NCI-H2081 treated with DMSO at 0.1 percent for 48 hours (cell line): ENCODE measurements at places on chromosomes 6 and 20.

DNA sequence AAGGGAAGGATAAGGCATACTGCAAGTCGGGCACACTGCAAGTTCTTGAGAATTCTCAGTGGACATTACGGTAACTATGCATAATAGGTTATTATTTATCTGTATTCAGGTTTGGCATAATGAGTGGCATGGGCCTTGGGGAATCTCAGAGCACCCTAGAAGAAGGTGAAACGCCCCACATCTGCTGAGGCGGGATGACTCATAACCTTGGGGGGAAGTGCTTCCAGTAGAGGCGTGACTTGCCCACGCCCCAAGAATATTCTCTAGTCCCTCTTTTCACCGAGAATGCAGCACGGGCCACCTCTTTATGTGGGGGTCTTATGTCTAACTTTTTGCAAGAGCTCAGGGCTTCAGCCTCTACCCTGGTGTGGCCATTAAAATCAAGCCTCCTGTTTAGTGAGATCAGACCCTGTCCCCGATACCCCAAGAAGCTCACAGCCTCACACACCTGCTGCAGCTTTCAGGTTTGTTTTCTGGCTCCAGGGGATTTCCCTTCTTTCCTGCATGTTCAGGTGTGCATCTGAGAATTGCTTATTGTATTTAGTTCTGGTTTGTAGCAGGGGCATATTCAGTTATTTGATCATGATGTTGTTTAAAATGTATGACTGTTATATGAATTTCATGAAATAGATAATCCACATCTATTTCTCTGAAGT, 19.1 kb downstream of the ZFP64 start:
- DNase-seq = no peak

- no peak for DNase-seq
These were observed 142.9 kb upstream of the RNF217 start for GRCh38 chr6:124819346-124819745.

DNA sequence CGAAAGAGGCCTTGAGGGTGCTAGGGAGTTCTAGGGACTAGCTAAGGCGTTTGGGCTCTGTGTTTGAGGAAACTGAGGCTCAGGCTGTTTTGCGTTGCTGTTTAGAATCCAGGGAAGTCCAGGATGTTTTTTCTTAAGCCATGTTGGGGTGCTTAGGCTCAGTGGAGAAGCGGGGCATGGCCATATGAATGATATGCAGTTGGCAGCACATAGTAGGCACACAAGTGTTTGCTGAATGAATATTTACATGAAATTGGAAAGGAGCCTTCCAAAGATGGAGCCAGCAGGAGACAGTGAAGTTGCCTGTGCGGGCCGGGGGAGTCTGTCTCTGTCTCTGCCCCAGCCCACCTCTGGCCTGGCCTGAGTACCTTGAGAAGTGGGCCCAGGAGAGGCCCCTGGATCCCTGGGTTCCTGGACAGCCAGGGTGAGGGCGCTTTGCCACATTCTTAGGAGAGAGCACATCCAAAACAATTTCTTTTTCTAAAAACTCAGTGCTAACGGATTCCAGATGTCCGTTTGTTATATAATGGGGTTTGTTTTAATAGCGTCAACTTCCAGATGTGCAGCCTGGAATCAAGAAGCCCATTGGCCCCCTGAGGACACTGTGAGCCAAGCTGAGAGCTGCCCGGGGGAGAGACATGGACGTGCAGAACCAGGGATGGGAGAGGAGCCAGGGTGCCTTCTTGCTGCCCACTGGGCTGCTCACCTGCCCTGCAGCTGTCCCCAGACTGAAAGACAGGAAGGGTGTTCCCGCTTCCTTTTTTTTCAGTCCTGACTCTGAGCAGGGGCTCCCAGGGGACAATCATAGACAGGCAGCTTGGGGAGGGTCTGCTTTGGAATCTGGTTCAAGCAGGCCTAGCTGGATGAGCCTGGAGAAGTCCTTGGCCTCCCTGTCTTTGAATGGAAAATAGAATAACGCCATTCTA, 20.1 kb upstream of the EMILIN3 start:
- DNase-seq = no peak

DNA sequence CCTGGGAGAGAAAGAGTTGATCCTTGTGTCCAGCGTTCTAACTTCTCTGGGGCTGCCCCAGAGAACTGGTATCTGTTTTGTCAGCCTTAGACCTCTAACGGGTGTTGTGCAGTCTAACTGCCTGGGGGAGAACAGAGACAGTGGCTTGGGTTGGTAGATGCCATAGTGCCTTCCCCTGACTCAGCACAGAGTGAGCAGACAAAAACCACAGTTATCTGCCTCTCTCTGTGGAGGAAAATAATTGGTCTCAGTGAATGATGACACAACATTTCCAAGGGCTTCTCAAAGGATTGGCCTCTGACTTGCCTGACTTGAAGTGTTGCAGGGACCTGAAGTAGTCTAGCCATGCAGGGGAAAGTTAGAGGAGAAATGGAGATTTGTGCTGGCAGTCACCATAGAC, 226.2 kb upstream of the MAN1A1 start:
- no peak for DNase-seq

DNA sequence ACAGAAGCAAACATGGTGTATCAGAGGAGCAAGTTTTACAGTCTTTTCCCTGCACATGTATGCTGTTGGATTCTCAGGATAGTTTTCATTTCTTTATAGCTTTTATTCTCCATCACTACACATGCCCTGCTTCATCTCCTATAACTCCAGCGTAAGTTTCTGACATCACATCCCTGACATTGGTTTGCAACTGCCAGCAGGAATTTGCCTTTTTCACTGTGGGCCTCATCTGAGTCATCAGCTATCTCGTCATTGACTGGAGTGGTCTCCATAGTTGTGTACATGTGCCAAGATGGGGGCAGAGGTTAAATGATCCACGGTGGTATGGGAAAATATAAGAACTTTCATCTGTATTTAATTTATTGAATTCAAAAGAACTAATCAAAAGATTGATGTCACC, 96.7 kb downstream of the SLX4IP start:
- DNase-seq = no peak

GRCh38 chr6:47203938-47204611, 105.6 kb downstream of the TNFRSF21 start:
- DNase-seq = no peak

DNA sequence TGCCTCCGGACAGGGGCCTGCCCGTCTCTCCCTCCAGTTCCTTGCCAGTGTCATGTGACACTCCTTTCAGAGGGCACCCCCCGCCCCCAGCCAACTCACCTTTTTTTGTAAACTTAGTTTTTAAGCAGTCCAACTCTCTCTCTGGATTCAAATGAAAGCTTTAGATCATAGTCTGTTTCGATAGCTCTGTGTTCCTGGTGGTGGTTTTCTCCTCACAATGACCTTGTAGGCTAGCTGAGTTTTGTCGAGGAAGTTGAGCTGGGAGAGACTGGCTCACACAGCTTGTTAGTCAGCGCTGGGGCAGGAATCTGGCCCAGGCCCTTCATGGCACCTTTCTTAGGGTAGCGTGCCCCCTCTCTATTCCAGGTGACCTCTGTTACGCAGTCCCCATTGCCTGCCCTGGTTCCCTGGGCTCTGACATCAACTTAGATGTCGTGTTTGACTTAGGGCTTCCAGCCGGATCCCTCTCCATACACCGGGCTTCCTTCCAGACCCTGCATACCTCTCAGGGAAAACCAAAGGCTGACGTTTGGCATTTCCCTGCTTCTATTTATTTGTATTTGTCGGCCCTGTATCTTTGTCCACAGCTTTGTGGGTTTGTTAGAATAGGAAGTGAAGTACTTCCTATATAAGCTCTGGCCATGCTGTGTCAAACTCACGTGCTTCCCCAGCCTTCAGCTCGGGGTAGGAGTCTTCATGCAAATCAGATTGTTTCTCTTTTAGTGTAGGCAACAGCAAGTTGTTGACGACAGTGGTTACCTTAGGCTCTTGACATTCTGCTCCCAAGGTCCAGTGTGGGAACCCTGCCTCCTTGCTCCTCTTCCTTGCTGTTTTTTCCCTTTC, 12.7 kb downstream of the IGF2R start:
- no peak for DNase-seq

DNA sequence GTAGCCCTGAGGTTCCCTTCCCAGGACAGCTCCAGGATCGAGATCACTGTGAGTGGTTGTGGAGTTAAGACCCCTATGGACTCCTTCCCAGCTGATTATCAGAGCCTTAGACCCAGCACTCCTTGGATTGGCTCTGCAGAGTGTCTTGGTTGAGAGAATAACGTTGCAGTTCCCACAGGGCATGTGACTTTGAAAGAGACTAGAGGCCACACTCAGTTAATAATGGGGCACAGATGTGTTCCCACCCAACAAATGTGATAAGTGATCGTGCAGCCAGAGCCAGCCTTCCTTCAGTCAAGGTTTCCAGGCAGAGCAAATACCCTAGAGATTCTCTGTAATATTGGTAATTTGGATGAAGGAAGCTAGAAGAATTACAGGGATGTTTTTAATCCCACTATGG, 5.2 kb upstream of the BTN2A2 start:
- no peak for DNase-seq

DNA sequence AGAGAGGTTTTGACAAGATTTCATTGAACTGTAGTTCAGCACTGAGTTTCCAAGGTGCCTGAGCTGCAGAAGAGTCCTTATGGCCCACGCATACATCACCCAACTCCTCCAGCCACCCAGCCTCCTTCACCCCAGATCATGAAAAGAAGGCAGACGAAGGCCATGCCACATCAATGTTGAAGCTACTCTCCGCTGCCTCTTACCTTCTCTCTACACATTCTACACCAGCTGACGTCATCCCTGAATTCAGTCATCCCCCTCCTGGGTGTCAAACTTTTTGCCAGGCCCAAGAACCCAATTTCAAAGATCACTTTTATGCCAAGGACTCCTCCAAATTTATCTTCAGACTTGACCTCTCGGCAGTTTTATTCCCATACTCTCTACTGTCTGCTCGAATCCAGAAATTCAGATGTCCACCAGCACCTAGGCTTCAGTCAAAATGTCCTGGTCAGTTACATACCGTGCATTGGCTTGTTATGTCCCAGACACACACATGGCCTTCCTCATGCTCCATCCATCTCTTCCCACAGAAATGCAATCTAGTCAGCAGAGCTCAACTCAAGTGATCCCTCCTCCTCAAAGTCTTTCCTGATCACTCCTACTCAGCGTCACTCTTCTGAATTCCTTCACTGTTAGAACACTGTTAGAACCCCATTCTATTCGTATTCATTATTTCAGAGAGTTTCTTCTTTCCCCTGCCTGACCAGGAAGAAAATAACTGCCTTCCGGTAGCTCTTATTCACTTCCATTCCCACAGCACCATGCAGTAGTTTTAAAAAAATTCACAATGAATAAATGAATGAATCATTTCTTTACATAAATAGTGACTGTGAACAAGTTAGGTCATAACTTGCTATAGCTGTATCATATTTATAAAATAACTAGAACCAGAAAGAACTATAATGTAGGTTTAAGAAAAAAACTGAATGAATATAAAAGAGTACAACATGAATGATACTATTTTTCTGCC, 11.5 kb downstream of the ATXN1 start:
- no peak for DNase-seq

GRCh38 chr6:96521306-96521643, 331 bp upstream of the UFL1 start:
- DNase-seq = no peak

GRCh38 chr6:6703699-6704098, 115.2 kb downstream of the LY86 start:
- DNase-seq = no peak

DNA sequence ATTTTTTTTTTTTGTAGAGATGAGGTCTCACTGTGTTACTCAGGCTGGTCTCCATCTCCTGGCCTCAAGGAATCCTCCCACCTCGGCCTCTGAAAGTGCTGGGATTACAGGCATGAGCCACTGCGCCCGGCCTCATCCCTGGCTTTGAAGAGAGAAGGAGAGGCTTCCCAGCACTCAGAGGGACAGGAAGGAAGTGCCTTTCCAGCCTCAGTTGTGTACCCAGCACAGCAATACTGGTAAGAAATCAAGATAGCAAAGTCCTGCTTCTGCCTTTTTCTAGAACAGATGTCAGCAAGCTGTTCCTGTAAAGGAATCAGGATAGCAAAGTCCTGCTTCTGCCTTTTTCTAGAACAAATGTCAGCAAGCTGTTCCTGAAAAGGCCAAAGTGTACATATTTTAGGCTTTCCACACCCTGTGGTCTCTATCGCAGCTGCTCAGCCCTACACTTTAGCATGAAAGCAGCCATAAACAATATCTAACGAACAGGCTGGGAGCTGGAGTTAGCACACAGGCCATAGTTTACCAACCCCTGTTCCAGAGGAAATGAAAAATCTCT, 6.3 kb upstream of the PLTP start:
- no peak for DNase-seq

DNA sequence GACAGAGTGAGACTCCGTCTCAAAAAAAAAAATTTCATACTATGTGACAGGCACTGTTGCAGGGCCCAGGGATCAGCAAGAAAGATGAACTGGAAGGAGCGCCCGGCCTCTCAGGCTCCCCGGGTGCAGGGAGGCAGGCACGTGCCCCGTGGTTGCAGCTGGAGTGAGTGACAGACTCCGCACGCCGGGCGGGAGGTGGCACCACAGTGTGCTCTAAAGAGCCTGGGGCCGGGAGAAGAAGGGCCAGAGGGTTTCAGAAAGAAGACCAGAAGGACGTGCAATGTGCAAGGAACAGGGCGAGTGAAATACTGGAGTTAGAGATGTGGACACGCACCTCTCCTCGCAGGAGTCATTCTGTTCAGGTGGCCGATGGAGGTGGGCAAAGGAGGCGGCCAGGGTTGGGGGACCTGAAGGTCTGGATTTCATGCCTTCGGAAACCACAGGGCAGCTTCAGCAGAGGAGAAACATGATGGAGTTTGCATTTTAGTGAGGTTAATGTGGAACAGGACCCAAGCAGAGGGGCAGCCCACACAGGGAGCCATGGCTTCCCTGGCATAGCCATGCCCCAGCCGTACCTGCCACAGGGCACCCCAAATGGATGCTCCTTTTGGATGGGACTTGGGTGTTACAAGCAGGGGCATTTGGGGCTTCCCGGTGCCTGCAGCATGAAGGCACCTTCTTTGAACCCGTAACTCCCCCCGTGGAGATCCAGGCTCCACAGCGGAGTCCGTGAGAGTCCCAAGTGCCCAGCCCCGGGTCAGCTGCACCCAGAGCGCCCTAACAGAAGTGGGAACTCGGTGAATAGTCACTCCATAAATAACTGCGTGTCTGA, 226.2 kb downstream of the ERMARD start:
- DNase-seq = no peak

GRCh38 chr6:47248446-47248845, 61.3 kb downstream of the TNFRSF21 start:
- DNase-seq = no peak

DNA sequence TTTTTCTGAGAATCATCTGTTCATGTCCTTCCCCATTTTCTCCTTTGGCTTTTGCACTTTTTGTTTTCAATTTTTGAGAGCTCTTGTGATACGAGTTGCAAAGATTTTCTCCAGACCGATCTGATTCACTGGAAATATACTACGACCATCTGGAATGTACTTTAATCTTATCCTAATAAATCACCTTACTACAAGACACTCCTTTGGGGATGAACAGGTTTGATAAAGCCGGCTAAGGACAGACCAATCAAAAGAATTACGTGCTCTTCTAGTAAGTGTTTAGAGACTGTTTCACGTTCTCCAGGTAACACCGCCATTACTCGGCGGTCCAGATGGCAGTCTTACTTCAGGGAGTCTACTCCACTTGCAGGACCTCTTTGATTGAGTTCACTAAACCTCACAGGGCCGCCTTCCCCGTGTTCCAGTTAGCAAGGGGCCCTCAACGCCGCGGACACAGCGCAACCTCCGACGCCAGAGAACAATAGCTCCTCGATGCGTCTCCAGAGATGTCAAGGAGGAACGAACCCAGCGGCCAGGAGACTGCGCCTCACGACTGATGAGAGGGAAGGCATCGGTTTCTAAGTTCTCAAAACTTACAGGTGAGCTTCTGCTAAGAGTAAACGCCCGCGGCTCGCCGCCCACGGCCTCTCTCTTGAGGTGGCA, 920 bp upstream of the WTAP start:
- DNase-seq = no peak

GRCh38 chr6:137602313-137603197, 108.4 kb upstream of the OLIG3 start:
- no peak for DNase-seq
